ENCODE measurements at places on chromosomes 6 and 20.

GRCh38 chr6:31622684-31623091, 2.2 kb downstream of the PRRC2A start:
- DNase-seq: no peak

DNA sequence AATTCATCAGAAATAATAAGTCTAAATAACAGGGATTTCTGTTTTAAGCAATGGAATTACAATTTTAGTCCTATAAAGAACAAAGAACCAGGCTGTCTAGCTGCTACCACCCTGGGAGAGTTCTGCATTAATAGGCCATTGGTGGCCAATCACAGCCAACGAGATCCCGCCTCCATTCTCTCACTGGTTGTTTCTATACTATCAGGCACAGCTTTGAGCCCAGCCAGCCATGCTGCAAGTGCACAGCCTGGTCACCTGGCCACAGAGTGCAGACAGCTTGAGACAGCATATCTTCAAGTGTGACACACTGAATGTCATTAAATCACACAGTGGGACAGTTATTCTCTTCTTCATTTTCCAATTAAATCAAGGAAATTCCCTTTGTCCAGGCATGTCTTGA, 16.1 kb upstream of the RAB22A start:
- DNase-seq: no peak

GRCh38 chr6:72623808-72624207, 1.9 kb downstream of the KCNQ5 start:
- peak; percentile 6 for DNase-seq

- no peak for DNase-seq
These were observed 35.5 kb downstream of the NSFL1C start for GRCh38 chr20:1431158-1431557.

DNA sequence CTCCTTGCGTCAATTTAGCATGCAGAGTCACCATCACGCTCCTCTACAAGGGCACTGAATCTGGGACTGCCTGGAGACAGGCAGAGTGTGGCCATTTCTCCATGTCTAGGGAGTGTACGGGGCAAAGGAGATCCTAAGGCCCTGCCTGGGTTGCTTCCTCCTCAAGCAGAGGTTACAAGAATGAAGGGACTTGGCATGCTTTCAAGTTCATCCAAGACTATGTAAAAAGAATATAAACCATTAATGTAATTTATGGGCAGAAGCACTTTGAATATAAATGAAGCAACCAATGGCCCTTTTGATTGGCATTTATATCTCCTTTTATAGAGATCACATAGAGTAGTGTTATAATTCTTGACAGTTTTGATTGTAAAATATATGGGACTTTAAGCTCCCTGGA, 137.5 kb downstream of the BTBD3 start:
- no peak for DNase-seq

GRCh38 chr6:167094820-167095637, 27.9 kb upstream of the CCR6 start:
- no peak for DNase-seq

- no peak for DNase-seq
These were observed 31.1 kb downstream of the CEBPB start for GRCh38 chr20:50221501-50222308.

GRCh38 chr20:35600176-35600992, 15.2 kb upstream of the SPAG4 start:
- DNase-seq: no peak

DNA sequence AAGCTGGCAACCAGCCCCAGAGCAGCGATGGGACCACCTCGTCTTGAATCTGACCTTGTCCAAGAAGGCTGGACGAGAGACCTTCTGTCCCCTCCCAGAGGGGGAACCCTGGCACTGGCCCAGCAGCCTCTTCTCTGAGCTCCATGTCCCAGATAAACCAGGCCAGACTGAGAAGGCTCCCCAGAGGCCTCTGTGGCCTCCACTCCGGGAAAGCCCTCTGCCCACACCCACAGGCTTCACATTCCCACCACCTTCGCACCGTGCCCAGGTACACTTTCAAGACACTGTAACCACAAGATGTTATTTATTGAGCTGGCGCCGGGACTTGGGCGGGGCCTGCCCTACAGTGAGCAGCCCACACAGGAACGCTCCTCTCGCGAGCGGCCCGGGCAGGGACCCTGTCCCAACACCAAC, 33.2 kb downstream of the ADA start:
- no peak for DNase-seq

DNA sequence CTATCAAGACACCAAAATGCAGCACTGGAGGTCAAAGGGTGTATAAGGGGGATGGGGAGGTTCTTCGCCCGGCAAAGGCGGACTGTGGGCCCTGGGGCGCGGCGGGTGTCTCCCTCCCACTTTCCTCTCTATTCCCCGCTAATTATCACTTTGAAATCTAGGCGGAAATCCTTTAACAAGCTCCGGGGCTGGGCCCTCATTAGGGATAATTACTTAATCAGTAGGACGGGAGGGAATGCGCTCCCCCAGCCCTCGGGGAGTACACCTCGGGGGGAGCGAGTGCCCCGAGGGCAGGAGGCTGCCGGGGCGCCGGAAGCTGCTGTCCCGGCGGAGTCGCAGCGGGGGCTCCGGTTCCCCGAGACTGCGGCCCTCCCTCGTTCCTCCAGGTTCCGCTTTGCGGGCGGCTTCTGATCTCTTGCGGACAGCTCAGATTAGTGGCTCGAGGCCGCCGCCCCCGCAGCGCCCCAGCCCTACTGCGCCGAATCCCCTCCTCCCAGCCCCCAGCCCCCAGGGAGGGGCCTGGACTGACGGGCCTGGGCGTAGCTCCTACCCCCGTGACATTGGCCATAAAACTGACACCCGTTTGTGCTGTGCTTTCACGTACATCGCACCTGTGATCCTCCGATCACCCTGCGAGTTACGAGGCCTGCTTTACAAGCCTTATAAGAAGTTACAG, 14.7 kb downstream of the MUCL3 start:
- DNase-seq: peak; percentile 65

- no peak for DNase-seq
These were observed 43.8 kb upstream of the TMEM181 start for GRCh38 chr6:158516098-158516497.

DNA sequence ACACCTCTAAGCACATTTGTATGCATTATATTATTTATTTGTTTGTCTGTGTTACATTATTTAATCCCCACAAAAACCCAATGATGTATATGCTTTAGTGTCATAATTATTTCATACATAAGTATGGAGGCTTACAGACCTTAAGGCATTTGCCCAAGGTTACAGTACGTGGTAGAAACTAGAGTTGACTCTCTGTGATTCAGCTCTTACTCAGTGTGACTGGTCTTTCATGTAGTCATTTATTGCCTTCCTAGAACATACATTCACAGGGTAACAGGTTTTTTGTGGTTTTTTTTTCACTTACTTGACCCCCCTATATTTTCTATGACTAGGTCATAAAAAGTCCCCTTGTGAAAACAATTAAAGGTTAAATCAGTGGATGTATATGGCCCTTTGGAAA, 566.8 kb downstream of the TFAP2A start:
- DNase-seq: no peak

DNA sequence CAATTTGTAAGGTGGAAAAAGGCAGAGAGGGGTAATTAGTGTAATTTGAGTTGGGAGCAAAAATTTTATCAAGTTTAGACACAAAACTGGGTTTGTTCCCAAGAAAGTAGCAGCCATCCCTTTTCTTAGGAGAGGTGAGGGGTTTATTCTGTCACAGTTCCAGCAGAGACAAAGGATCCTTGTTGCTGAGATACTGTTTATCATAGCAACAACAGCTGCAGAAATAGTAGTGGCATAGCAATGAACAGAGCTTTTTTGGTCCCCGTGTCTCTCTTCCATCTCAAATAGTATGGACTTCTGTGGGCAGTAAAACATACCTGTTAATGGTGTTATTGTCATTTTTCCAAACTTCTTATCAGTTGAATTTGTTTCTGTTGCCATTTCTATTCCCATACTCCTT, 23.9 kb downstream of the ZKSCAN8 start:
- no peak for DNase-seq

DNA sequence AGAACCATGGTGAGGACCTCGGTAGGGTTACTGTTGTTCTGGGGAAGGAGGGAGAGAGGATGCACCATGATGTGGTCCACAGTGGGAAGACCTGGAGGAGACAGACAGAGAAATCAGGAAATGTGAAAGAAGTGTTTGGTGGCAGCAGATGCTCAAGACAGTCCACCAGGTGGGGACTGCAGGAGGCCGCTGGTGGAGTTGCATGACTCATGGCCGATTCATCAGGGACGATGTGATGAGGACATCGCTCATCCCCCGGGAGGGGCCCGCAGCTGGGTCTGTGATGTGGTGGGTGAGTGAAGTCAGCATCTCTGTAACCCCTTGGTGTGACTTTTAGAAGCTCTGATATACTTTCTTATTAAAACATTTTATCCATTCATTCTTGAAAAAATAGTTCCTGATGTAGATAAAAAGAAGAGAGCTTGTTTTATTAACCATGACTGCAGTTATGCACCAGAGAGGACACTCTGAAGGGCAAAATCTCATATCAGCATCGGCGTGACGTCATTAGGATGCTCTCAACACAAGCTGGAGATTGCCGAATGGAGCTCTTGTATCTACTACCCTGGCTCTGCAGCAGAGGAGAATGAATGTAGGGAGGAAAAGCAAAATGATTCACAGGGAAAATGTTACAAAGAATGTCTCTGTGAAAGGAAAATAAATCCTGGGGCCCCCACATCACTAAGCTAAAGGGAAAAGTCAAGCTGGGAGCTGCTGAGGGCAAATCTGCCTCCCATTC, 71.2 kb downstream of the RAMACL start:
- DNase-seq: no peak

GRCh38 chr6:89302936-89303335, 12.2 kb downstream of the GABRR2 start:
- DNase-seq: no peak

GRCh38 chr6:93621442-93621841, 202.1 kb upstream of the EPHA7 start:
- DNase-seq: no peak

DNA sequence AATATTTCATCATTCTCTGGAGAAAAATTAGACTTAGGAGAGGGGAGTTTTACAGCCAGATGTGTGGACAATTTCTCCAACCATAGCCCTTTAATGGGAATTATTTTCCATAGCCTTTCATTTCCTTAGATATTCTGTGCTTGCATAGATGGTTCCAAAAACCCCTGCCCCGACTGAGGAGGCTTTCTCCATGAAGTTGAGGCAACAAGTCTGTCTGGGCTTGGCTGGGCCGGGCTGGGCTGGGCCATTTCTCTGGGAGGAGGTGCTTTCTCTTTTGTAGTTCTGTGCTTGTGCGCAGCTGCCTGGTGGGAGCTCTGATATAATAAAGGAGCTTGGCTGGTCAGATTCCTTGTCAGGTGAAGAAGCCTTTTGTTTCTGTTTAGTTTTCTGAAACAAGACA, 71.4 kb downstream of the SOBP start:
- peak; percentile 38 for DNase-seq

DNA sequence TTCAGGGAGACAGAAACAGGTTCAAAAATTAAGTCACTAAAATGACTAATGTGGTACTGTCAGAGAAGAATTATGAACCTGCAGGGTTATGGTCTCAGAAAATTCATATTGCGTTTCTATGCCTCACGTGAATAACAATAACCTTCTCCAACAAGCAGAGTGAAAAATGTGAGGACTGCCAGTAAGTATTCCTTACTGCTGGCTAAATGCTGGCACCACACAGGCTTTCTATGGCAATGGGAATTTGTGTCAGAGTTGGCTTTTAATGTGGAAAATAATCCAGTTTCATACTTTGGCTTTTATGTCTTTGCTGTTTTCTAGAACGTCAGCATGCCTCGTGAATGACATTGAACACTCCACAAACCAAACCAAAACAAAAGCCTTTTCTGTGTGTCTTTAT, 656.0 kb downstream of the KIF16B start:
- no peak for DNase-seq

DNA sequence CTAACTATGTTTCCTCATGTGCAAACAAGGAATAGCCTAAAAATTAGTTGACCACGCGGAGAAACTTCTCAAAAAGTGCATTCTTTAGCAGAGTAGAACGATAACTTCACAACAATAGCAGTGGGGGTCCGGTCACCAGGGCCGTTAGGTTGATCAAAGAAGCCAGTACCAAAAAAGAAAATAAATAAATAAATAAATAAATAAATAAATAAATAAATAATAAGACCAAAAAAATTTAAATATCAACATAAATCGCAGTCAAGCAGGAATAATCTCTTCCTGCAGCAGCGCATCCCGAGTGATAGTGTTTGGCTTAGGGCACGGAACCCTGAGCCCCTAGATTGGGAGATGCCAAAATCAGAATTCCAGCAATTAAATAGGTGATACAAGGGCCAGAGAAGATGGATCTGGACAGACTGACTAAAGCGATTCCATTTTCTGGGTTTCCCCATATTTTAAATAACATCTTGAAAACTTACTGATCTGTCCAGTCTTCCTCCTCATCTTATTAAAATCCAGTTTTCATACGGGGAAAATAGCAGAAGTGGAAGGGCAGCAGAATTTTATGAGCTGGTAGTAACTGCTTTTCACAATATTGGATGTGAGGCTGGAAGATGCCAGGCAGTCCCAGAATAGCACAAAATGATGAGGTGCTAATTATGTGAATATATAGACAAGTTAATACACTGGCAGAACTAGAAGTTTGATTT, 4.4 kb upstream of the OLIG3 start:
- no peak for DNase-seq

DNA sequence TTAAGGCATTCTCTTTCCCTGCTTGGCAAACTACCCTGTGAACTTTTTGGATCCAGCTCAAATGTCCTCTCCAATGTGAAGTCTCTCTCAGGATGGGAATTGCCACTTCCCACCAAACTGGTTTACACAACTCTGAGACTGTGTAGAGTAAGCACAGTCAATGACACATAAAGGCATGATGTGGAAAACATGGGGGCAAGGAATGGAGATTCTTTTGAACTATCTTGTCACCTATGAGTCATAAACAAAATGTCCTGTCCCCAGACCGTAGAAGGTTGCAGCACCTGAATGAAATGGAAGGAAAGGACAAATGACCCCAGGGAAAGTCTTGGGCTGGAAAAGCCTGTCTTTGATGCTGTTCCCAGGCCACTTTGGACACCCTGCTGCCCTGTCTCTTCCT, 11.0 kb upstream of the KIF13A start:
- DNase-seq: no peak

DNA sequence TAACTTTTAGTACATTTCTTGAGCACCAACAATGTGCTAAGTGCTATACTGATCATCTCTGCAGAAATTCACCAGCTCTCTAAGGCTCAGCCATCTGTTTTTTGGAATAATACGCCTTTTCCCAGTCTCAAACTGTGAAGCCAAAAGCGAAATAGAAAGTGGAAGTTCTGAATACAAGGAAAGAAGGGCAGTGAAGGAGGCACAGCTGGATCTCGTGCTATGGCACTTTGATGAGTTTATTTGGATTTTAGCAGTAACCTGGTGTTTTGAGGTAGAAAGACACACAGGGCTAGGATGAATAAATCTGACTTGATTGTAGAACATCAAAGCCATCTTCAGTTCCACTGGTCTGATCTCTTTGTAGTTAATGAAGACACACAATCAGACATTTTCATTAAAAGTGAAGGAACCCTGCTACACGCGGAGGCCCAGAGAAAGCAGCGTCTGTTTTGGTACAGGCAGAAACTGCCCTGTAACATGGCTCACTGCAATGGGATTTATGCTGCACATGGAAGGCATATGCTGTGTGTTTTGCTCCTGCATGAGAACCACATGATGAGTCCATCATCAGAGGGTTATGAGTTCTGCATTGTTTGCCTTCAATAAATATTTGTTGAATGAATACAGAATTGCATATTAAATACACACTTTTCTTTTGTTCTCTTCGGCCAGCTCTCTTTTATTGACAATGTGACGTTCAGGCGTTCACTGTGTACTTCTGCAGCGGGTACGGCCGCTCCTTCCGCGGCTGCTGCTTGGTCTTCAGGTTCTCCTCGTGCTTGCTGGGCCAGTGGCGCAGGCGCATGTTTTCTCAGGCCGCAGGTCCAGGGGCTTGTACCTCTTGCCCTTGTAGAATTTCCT, 100.9 kb downstream of the PREP start:
- DNase-seq: no peak
